ENCODE measurements at places on chromosomes 6 and 20.

DNA sequence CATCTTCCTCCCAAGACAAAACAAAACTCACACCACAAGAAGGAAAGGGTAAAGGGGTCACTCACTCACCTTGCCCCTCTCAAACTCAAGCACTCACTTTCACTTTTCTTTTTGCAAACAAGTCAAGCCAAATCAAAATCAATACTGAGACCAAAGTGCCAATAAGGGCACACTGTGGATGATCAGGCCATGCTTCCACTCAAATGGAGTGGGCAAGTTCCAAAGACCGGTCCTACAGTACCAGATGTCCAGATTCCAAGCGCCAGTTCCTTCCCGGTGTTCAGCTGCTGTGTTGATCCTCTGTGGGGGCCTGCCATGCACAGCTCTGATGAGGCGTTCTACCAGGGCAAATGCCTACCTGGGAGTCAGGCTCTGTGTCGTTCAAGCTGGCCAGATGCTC, 162.6 kb upstream of the GRIK2 start:
- DNase-seq, result no peak

GRCh38 chr6:167442245-167442644, 117.4 kb downstream of the TTLL2 start:
- DNase-seq, result no peak

GRCh38 chr6:4640139-4640538, 136.1 kb upstream of the CDYL start:
- DNase-seq, result no peak

DNA sequence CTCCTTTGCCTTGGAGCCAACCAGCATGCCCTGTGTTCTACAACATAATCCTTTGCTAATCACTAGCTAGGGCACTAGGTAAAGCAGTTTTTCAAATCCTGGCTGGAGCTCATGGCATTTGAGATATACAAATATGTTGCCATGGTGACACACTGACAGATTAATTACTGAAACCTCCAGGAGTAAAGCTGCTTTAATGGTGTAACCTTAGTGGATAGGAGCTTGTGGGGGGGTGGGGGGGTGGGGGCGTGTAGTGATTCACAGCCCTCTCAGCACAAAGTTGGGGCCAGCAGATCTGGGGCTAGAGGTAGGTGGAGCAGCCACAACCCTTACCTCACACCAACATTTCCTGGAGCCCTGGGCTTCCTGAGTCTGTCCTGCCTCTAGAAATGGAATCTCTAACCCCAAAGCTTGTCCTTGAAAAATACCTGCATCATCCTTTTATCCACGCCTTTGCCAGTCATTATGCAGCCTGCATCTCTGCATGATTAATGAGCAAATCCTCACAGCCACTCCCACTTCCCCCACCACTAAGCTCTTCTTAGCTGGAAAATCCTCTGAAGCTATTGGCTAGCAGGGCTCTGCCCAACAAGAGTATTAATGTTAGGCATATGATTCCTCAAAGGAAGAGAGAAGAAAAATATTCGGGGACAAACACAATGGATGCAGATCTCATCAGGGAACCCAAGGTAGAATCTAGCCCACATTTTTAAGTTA, 84.5 kb upstream of the PRND start:
- no peak for DNase-seq

GRCh38 chr20:52675375-52675774, 296.8 kb upstream of the TSHZ2 start:
- DNase-seq, result peak; percentile 3

- peak; percentile 70 for DNase-seq
These were observed 15.2 kb upstream of the ZNF335 start for GRCh38 chr20:45987108-45987780.

Measured in CD4-positive, alpha-beta T cell (primary cell).